Right renal pelvis (tissue), 4 donors: ENCODE measurements at places on chromosomes 3 and 15.

- DNase-seq: no peak
Observed at GRCh38 chr3:129673012-129673411, 66.5 kb upstream of the PLXND1 start.

DNA sequence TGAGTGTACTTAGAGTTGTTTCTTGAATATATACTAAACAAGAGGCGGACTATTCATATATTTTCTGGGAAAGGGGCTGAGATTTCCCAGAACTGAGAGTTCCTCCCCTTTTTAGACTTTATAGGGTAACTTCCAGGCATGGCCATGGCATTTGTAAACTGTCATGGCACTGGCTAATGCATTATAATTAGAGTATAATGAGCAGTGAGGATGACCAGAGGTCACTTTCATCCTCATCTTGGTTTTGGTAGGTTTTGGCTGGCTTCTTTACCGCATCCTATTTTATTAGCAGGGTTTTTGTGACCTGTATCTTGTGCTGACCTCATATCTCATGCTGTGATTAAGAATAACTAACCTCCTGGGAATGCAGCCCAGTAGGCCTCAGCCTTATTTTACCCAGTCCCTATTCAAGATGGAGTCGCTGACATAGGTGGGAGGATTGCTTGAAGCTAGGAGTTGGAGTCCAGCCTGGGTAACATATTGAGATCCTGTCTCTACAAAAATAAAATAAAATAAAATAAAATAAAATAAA lies 91.4 kb downstream of the MOBP start:
- no peak for DNase-seq

GRCh38 chr3:149532489-149533180 lies 58.1 kb downstream of the TM4SF4 start:
- no peak for DNase-seq

DNA sequence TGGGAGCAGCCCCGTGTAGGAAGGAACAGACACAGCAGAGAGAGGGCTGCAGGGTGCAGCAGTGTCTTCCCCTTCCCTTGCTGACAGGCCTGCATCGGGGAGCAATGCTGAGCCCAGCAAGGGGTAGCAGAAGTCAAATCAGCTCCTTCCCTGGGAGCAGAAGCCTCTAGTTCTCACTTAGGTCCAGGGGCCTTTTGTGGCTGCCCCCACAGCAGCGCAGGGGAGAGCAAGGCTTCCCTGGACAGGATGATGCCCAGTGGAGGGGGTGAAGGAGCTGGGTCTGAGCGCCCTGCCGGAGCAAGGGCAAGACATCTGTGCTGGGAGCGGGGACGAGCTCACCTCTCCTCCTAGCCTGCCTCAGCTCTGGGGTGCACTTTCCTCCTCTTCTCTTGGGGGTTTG lies 827 bp downstream of the PLCB2 start:
- DNase-seq: no peak

DNA sequence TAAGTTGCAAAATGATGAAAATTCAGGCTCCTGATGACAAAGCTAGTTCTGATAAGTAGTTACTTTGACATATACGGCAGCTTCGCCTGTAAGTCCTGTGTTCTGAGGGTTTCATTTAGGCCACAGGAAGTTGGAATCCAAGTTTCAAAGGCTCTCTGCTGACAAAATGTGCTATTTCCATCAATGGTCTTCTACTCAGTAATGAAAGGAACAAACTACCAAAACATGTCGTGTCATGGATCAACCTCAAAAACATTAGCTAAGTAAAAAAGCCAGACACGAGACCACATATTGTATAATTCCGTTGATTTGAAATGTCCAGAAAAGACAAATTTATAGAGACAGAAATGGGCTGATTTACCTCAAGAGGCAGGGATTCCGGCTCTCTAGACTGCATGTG lies 22.5 kb downstream of the NGRN start:
- DNase-seq: no peak

GRCh38 chr3:31488475-31489017 lies 44.2 kb upstream of the STT3B start:
- no peak for DNase-seq

GRCh38 chr3:67450153-67450552 lies 204.3 kb downstream of the SUCLG2 start:
- no peak for DNase-seq

- no peak for DNase-seq
Observed at GRCh38 chr3:62962714-62963113, 87.5 kb upstream of the CADPS start.
